ENCODE measurements at places on chromosomes 12 and 14. TPM values are rescaled to one million over a fixed set of nuclear protein-coding genes. Genes with fewer than 3 reads are reported as not detected.

The DPY19L2 gene
- 6.4 TPM for total RNA-seq

The RPS6KA5 gene
- 12.8 TPM for total RNA-seq

The NANOG gene
- total RNA-seq: not detected

The SERPINA12 gene
- not detected for total RNA-seq

The PSMA3 gene
- 378 TPM for total RNA-seq

The TEAD4 gene
- 4.5 TPM for total RNA-seq

The HCAR1 gene
- total RNA-seq: 0.18 TPM

The MEG3 gene
- not detected for total RNA-seq

The SMIM41 gene
- not detected for total RNA-seq

The GUCY2C gene
- not detected for total RNA-seq

The MYF6 gene
- total RNA-seq: not detected

The ASCL4 gene
- not detected for total RNA-seq

The CHGA gene
- total RNA-seq: not detected

The COL2A1 gene
- 0.34 TPM for total RNA-seq

The TAS2R8 gene
- not detected for total RNA-seq

The DHRS2 gene
- total RNA-seq: 3.5 TPM

DNA sequence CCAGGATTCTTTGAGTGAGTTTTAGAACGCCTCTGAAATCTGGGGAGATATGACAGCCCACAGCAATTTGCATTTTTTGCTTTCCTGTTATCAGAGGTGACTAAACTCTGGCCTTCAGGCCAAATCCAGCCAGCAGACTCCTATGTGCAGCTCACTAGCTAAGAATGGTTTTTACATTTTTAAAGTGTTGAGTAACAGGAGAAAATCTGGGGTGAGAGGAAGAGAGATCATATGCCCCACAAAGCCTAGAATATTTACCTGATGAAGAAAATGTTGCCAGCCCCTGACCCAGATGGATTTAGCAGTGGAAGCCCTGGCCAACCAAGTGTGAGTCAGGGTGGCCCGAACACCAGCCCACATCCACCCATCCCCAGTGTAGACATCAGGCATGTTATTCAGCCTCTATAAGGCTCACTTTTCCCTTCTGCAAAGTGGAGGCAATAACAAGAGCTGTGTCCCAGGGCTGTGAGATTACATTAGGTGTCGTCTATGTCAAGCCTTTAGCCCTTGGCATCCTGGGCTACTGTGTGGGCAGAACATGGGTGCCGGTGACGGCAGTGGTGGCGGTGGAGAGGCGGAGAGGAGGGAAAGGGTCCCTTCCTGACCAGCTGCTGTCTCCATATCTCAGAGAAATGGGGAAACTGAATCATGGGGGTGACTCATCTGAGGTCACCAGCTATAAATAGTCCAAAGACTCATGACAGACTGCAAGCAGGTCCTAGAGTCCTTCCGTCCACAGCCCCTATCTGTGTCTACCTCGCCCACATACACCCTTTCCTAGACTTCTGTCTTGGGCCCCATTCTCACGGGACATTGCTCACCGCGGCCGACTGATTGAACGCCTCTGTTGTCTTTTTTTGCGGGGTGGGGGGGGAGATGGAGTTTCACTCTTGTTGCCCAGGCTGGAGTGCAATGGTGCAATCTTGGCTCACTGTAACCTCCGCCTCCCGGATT, 32.6 kb upstream of the CD9 start:
- DNase-seq: peak; percentile 90

DNA sequence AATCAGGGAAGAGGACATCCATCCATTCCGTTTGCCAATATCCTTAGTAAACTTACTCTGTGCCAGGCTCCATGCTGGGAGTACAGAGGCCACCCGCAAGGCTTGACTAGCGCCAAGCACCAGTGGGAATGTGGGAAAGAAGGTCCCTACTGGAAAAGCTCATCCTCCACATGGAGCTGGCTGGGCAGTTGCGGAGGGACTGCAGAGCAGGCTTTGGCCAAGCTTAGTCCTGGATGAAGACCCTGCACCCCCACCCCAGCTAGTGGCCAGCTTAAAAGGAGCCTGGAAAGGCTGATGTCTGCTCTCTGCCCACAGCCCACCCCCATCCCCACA, 22.4 kb upstream of the EIF2B2 start:
- DNase-seq: no peak

DNA sequence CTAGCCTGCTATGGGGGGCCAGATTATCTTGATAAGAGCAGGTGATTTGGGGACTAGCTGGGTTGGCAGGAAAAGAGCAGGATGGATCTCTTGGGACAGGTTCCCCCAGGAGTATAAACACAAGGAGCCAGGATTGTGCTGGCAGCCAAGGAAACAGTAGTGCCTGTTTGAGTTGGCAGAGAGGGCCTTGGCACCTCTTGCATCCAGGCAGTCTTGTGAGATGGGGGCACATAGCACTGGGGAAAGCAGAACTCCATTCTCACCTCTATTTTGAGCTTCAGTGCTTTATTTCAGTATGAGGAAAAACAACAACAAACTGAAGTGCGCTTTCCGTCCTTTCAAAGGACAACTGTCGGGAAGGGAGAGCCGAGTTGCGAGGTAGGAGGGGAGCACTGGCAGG, 9.4 kb upstream of the UNC119B start:
- DNase-seq: no peak

- DNase-seq: no peak
These were observed 159.7 kb upstream of the NTF3 start for GRCh38 chr12:5272018-5272785.

DNA sequence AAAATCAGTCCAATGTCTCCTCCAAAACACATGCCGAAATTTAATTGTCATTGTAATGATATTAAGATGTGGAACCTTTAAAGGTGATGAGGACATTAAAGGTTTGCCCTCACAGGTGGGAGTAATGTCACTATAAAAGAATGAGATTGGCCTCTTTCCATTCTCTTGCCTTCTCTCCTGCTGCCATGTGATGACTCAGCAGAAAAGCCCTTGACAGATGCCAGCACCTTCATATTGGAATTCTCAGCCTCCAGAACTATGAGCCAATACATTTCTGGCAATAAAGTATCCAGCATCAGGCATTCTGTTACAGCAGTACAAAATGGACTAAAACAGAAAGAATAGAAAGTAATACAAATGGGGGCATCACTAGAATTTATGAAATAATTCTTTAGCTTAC, 609.7 kb downstream of the SLC16A7 start:
- no peak for DNase-seq

GRCh38 chr12:64039281-64039871, 182.7 kb downstream of the KICS2 start:
- DNase-seq: no peak

GRCh38 chr14:61894452-61895077, 132.3 kb downstream of the SNAPC1 start:
- DNase-seq: peak; percentile 82

DNA sequence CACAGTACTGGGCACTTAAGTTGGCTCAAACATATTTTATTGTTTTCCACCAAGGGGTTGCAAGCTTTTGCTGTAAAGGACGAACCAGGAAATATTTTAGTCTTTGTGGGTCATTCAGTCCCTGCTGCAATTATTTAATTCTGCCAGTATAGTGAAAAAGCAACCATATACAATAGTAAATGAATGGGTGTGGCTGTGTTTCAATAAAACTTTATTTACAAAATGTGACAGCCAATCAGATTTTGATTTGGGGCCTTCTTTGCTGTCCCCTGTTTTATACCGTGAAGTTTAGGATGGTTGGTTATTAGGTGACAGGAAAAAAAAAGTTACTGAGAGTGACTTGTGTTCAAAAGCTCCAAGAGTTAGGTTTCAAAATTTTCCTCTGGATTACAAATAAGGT, 956.4 kb downstream of the AACS start:
- DNase-seq: no peak

GRCh38 chr14:106141242-106142220, 615.1 kb downstream of the TMEM121 start:
- peak; percentile 66 for DNase-seq

GRCh38 chr12:46269429-46270241, 792 bp upstream of the SLC38A1 start:
- peak; percentile 91 for DNase-seq

- no peak for DNase-seq
These were observed 72.4 kb downstream of the TMTC1 start for GRCh38 chr12:29711381-29711780.

GRCh38 chr14:37932481-37932880, 275.2 kb upstream of the SSTR1 start:
- no peak for DNase-seq

GRCh38 chr12:50006754-50007442, 18.4 kb downstream of the RACGAP1 start:
- no peak for DNase-seq

DNA sequence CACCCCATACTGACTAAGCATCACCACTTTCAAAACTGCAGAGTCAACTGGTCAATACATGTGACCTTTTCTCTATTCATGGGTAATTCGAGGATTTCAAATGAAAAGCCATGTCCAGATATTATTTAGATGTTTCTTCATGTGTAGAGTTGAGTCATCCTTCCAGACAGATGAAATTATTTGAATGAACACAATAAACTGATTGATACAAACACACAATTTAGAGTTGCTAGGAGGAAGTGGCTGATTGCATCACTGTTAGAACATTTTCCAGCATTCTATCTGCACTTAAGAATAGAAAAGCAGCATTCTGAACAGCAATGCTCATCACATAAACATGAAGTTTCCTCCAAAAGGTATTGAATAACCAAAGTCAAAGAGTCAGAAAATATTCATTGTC, 273.5 kb upstream of the SOX5 start:
- no peak for DNase-seq

DNA sequence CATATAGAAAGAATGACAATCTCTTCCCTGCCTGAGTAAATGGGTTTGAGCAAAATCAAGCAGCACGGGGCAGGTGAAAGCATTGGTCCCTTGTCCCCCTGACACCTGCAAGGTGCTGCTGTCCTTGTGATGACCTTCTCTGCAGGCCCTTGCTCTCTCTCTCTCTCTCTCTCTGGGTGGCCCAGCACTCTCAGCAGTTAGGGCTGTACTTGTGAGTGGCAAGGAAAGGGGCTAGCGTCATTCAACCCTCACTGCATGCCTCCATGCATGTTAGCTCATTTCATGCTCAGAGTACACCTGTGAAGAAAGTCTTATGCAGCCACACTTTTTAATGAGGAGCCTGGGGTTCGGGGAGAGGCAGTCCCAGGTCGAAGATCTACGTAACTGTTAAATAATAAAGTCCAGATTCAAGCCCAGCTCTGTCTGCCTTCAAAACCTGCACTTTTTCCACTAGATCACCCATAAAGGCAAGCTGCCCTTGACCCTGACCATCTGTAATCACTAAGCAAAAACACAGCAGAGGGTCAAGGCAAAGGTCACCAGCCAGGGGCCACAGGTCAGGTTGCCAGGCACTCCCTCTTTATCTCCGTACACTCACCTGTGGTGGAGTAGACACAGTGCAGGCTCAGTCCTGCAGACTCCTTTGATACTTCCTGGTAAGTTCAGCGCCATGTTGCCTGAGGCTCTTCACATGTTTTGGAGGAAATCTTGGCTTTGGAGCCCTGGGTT, 44.9 kb upstream of the CLMN start:
- DNase-seq: no peak

- peak; percentile 29 for DNase-seq
These were observed 1.1 kb upstream of the MBD6 start for GRCh38 chr12:57521525-57522010.

GRCh38 chr14:100640471-100641273, 53.5 kb upstream of the BEGAIN start:
- peak; percentile 91 for DNase-seq

DNA sequence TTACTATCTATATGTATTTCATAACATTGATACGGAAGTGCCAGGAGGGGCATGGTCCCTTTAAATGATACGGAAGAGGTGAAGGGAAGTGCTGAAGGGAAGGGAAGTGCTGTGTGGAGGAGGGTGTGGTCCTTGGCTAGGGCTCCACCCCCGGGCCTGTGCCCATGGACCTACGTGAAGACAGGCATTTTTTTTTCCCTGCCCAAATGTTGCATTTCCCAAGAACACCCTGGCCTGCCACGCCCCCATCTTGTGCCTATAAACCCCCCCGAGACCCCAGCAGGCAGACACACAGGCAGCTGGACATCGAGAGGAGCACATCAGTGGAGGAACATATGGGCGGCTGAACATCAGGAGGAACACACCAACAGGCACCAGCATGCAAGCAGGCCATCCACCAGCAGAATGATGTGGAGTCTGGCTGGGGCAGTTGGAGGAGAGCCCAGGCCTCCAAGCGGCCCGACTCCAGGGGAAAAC, 134.1 kb downstream of the SLC41A2 start:
- DNase-seq: no peak

GRCh38 chr12:101792046-101792931, 38.5 kb downstream of the GNPTAB start:
- DNase-seq: no peak

DNA sequence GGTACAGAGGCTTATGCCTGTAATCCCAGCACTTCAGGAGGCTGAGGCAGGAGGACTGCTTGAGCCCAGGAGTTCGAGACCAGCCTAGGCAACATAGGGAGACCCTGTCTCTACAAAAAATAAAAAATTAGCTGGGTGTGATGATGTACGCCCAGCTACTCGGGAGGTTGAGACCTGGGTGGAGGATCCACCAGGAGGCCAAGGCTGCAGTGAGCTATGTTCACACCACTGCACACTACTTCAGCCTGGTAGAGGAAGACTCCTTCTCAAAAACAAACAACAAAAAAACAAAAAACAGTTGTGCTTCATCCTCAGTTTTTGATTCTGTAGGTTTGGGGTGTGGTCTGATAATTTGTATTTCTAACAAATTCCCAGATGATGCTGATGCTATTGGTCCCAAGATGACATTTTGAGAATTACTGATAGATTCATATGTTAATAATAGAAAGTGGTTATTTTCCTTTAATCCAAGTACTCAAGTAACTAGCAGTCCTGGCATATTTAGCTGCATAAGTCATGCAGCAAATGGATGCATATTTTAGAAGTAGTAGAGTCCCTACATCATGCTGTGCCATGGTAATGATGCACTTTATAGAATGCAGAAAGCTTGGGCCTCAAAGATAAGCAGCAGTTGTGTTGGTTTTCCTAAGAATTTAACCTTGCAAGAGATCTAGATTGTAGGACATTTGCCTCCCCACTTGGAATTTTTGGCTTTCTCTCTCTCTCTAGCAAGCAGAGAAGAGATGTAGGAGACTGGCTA, 76.1 kb upstream of the PAWR start:
- DNase-seq: no peak

DNA sequence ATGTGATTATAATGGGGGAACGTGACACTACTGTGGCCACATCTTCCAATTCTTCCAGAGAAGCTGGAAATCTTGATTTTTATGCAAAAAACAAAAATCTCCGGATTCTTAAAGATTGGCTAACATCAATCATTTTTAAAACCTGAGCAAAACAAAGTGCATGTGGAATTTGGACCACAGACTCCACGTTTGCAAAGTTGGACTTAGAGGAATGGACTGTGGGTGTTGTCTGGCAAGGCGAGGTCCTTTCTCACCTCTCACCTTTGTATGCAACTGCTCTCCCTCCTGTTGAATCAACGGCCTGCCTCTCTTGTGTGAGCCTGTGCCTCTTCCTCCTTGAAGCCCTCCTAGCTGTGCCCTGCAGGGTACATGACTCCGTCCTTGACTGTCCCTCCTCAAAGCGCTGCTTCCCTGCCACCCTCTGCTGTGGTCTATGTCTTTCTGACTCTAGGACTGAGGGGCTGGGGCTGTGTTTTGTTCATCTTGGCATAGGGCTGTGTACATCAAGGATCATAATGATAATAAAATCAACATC, 122.4 kb downstream of the PHETA1 start:
- no peak for DNase-seq

- DNase-seq: no peak
These were observed 69.5 kb upstream of the DIO3 start for GRCh38 chr14:101491841-101492240.

- peak; percentile 51 for DNase-seq
These were observed 157.4 kb upstream of the FOXG1 start for GRCh38 chr14:28608851-28609828.
